NCI-H146 (cell line): ENCODE measurements at places on chromosomes 6 and 20.

DNA sequence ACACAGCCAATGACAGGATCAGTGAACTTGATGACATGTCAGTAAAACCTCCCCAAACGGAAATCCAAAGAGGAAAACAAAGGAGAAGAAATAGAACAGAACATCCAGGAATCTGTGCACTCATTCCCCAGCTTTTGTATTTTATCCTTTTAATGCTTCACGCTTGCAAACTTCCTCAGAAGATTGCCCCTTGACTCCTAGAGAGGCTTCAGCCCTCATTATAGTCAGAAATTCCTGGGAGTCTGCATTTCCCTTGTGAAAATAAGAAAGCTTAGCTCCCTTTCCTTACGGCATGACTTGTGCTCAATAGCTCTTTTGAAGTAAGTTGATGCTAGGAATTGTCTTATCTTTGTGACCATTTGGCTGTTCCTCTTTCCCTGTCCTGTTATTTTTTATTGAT, 313.6 kb upstream of the OPRM1 start:
- DNase-seq: no peak

DNA sequence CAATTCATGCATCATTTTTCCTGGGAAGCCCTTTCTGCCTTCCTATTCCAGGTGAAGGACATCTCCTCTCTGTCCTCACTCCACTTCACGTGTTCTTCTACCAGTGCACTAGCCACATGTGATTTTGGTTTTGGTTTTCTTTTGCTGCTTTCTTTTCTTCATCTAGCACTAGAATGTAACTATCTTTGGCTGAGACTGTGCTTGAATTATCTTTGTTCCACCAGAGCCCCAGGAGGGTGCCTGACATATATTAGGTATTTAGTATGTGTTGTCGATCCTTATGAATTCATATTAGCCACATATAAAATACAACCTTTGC, 79.9 kb downstream of the VGLL2 start:
- DNase-seq: no peak

- DNase-seq: peak; percentile 86
These were observed 171.5 kb downstream of the CDKAL1 start for GRCh38 chr6:20705741-20706140.

GRCh38 chr6:30541515-30542403, 14.5 kb downstream of the GNL1 start:
- peak; percentile 65 for DNase-seq

DNA sequence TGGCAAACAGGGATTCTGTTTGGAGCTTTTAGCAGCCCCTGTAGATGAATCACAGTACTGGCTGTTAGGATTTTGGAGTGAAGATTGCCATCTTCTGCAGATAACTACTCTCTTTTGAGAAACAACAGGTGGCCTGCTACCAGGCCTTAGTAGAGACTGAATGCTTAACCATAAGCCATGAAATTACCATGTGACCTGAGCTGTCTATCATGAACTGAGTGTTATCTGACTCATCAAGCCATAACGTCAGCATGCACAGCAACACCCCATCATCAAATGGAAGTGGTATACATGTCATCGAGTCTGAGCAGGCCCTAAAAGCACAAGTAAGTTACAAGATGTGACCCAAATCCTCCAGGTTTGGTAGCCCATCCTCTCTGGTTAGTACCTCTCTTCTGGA, 132.6 kb downstream of the GPR63 start:
- no peak for DNase-seq
